Posterior cingulate gyrus (tissue), 11 donors: ENCODE measurements at places on chromosomes 7 and 10.

GRCh38 chr10:78296785-78297184, 263.1 kb downstream of the RPS24 start:
- no peak for DNase-seq

GRCh38 chr7:74256491-74257408, 2.6 kb upstream of the RFC2 start:
- DNase-seq = no peak

GRCh38 chr7:74617180-74617744, 40.3 kb upstream of the GTF2I start:
- DNase-seq = no peak

DNA sequence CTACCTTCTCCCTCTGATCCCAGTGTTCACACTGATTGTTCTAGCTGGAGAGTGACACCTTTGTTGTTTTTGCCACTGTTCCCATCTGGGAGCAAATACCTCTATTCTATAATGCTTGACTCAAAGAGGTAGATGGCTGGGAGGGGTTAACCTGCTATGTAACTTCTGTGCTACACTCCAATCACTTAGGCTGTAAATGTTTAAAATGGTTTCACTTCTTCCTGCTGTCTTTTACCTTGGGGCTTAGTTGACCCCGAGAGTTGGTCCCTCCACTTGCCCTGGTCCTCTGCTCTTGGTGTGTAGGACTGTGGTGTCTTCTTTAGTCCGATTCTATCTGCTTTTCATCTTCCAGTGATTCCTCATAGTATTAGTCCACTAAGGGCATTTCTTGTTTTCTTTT, 22.3 kb downstream of the KLHDC10 start:
- no peak for DNase-seq

GRCh38 chr7:78636727-78637126, 816.7 kb downstream of the MAGI2 start:
- DNase-seq = no peak
